Left ventricle myocardium inferior (tissue), 1 donor: ENCODE measurements at places on chromosomes 4 and X. TPM values are rescaled to one million over a fixed set of nuclear protein-coding genes. Genes with fewer than 3 reads are reported as not detected.

- no peak for DNase-seq
Observed at GRCh38 chr4:23857367-23857959, 32.4 kb downstream of the PPARGC1A start.

GRCh38 chr4:161714022-161714751, 449.6 kb downstream of the FSTL5 start:
- no peak for DNase-seq

GRCh38 chrX:19225909-19226308, 103.6 kb upstream of the ADGRG2 start:
- no peak for DNase-seq

GRCh38 chr4:5120468-5120867, 69.2 kb downstream of the STK32B start:
- no peak for DNase-seq

DNA sequence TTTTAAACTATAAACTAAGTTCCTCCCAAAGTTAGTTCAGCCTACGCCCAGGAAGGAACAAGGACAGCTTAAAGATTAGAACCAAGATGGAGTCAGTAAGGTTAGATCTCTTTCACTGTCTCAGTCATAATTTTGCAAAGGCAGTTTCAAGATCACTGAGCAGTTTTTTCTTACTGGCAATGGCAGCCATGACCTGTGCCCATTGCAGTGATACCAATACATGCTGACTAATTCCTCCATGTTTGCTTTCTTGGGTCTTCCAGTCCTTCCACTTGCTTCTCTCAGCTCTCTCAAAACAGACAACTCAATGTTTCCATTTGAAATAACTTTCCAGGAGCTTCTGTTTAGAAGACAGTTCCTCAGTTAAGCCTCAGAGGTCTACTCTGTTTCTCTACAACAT, 79.5 kb downstream of the PCDH18 start:
- DNase-seq: no peak

- no peak for DNase-seq
Observed at GRCh38 chrX:120120223-120120622, 4.5 kb upstream of the RHOXF1 start.

DNA sequence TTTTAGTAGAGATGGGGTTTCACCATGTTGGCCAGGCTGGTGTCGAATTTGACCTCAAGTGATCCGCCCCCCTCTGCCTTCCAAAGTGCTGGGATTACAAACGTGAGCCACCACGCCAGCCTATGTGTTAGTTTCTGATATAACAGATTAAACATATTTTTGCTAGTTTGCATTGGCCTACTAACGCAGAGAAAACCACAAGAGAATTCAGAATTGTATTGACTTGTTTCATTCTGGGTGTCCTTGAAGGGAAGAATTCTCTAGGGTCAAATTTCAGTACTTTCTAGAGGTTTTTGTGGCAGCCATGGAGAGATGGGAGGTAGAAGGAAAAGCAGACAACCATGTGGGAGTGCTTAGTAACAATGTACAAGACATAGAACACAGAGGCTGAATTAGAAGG, 46.1 kb upstream of the BMPR1B start:
- DNase-seq: no peak

Gene ZFYVE28
- 5.6 TPM for total RNA-seq
